ENCODE measurements at places on chromosomes 11 and 22.

DNA sequence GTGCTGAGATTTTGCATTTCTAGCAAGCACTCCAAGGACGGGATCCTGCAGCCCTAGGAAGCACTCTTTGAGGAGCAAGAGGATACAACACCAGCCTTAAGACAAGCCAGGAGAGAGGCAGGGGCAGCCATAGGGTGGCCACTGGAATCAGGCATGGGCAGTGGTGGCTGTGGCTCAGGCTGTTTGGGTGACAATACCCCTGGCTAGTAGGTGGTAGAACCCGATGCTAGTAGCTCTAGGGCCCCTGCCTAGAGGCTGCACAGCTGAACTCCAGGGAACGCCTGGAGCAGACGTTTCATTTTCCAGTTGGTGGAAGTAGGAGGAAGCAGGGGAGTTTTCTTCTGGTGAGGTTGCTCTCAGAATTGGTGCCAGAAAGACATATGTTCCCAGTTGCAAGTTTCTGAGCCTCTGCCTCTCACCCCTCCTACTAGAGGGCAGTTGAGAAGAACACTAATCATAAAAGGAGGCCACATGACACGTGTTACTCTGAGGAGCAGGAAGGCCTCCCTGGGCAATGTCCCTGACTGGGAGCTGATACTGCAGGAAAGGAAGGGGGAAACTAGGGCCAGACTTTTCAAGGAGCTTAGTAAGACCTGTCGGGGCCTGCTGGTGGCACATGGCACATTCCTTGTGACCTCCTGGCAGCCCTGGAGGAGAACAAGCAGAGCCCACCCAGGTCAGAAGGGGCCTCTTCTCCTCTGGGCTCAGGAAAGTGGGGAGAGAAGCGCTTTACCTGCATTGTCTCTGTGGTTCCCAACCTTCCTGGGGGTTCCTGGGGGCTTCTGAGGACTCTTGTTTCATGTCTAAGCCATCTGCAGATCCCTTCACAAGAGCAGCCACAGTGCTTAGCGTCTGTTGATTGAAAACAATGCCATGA, 56.6 kb upstream of the DRD2 start:
- no peak for DNase-seq

DNA sequence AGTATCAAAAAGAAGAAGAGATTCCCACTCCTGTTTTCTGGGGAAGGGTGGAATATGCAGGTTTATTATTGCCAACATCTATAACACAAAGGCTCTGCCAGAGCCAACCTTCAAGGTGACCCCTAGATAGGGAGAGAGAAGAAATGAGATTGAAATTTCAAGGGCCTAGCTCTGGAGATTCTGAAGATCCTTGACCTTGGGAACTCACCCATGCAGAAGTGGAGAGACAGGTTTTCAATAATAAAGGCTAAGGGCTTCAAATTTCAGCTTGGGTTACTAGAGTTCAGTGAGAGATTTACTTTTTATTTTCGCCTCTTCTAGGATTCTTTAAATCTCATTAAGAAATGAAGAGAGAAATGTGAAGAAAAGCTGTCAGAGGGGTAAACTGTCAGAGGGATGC, 98.4 kb downstream of the CD44 start:
- no peak for DNase-seq

DNA sequence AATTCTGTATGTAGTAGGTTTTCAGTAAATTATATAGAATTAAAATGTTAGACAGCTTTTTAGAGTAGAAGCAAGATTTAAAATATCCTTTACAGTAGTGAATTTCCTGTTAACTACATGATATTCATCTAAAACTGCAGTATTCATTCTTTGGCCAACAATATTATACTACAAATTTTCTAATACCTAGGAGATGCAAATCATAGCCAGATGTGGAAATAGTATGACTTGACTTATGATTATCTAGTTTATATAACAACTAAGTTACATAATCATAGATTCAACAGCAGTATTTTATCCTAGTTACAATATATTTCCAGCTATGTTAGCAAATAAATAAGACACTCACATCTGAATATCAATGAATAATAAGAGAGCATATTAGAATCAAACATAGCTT, 163.2 kb downstream of the MSANTD4 start:
- DNase-seq: no peak

DNA sequence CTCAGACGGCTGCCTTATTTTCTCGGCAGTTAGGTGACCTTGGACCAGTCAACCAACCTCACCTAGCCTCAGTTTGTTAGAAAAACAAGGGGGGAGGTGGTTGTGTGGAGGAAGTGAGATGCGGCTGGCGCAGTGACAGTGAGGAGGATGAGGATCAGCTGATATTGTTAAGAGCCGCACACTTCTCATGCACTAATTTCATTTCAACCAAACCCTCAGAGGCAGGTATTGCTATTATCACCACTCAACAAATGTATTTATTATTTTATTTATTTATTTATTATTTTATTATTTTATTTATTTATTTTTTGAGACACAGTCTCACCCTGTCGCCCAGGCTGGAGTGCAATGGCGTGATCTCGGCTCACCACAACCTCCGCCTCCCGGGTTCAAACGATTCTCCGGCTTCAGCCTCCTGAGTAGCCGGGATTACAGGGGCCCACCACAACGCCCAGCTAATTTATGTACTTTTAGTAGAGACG, 2.1 kb downstream of the LGALS1 start:
- DNase-seq: no peak

- no peak for DNase-seq
Observed at GRCh38 chr11:112318184-112318591, 57.5 kb upstream of the PLET1 start.

- no peak for DNase-seq
Observed at GRCh38 chr22:47161631-47162030, 399.2 kb downstream of the TBC1D22A start.

DNA sequence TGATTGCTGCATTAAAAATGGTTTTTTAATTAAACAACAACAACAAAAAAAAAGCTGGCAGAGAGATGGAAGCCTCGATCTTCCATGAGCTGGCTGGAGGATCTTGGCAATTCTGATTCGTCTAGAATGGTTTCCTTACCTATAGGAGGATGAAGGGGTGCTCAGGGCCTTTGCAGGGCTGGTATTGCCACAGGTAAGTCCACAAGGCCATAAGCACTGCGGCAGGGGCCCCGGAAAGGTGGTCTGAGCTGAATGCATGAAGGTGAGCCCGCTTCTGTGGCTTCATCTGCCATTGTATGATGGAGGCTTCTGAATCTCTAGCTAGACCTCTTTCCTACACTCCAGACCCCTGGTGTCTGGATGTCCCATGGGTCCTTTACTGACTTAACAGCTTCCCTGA, 101.5 kb downstream of the TSPAN18 start:
- no peak for DNase-seq

DNA sequence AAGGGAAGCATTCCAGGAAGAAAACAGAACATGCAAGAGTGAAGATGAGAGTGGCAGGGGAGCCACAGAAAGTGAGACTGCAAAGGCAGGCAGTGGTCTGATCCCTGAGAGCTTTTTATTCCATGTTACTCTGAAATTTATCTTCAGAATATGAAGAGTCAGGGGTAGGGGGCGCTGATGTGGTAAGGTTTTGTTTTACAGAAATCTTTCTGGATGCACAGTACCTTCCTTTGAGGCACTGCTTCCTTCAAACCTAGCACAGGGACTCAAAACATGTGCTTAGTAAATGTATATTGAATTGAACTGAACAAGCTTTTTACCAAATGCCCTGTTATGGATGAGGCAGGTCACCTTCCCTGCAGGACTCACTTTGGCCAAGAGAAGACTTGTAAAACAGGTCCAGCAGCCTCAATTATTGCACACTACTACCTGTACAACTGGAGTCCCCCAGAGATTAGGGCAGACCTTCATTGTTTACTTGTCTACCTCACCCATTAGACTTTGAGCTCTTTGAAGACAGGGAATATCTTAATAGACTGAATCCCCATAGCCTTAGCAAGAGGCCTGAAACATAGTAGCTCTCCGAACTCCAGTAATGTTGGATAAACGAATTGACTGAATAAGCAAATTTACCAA, 2.2 kb downstream of the PAK1 start:
- no peak for DNase-seq

DNA sequence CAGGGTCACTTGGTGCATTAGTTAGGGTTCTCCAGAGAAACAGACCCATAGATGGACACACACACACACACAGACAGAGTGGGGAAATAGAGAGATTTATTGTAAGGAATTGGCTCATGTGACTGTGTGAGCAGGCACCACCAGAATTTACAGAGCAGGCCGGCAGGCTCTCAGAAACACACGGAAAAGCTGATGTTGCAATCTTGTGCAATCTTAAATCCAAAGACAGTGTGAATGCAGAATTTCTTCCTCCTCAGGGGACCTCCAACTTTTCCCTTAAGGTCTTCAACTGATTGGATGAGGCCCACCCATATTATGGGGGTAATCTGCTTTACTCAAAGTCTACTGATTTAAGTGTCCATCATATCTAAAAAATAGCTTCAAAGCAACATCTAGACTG, 49.8 kb downstream of the APIP start:
- no peak for DNase-seq

DNA sequence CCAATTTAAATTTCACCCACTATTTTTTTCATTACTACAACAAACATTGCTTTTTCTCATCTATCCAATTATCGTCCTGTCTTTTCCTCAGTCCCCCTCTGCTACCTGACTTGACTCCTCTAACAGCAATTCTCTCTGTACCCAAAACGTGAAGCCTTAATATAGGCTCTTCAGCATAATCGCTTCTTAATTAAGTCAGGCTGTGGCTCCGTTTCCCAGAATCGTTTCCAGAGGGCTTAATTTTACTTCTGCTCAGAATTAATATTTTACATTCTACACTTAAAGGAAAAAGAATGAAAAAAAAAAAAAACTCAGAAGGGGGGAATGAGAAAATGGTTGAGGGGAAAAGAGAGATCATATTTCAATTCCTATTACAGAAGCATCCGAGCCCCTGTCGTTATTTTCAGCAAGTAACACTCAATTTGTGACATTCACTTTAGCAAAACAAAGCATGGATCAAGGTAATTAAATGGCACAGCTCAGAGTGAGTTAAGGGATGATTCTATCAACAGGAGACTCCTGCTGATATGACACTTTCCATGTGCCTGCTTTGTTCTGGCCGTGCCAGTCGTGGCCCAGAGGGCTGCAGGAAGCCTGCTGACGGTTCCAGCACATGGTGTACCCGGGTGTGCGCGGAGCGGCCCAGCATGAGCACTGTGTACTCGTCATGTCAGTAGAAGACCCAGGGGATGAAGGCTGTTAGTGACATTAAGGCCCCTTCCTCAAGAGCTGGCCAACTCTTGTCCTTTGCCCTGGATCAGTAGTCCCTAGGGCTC, 272.5 kb downstream of the NTM start:
- no peak for DNase-seq

GRCh38 chr11:104001561-104002056, 34.8 kb upstream of the DDI1 start:
- DNase-seq: no peak

DNA sequence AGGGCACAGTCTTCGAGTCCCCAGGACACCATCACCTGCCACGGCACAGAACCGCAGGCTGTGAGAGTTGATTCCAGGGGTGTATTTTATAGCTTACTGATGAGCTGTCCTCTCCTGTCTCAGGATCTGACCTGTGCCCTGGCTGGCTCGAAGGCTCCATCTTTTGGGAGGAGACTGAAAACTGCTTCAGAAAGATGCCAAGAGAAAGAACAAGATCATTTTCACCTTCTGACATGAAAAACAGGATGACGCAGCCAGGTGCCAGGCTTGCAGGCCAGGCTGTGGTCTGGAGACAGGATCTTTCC, 2.2 kb downstream of the MRGPRD start:
- DNase-seq: no peak

DNA sequence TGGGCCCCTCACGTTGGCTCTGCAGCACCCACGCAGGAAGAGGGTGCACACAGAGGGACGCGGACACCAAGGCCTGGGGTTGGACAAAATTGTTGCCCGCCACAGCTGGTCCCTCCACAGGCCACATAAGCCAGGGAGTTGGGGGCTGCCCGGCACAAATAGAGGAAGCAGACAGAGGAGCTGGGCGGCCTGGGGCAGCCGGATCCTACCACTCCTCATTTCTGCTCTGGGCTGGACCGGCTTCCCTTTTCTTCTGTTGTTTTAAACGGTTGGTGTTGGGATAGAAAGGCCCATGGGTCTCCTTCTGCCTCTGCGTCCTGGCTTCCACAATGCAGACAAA, 36.4 kb upstream of the LINC01488 start:
- no peak for DNase-seq

GRCh38 chr22:35065796-35066218, at the start of gene ISX:
Gene ISX, plus strand, starts transcription at chr22:35066158. Its CDS starts 930 bp downstream, at chr22:35067088.
- no peak for DNase-seq

DNA sequence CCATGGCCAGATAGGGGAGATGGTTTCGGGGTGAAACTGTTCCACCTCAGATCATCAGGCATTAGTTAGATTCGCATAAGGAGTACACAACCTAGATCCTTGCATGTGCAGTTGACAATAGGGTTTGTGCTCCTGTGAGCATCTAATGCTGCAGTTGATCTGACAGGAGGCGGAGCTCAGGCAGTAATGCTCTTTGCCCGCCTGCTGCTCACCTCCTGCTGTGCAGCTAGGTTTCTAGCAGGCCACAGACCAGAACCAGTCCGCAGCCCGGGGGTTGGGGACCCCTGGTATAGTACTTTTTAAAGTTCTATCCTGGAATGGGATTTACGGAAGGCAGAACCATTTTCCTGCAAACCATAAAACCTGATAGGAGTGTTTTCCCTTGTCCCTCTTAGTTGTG, 54.6 kb downstream of the POLD3 start:
- no peak for DNase-seq

GRCh38 chr22:43482318-43482625, 70.5 kb downstream of the MPPED1 start:
- DNase-seq: no peak

DNA sequence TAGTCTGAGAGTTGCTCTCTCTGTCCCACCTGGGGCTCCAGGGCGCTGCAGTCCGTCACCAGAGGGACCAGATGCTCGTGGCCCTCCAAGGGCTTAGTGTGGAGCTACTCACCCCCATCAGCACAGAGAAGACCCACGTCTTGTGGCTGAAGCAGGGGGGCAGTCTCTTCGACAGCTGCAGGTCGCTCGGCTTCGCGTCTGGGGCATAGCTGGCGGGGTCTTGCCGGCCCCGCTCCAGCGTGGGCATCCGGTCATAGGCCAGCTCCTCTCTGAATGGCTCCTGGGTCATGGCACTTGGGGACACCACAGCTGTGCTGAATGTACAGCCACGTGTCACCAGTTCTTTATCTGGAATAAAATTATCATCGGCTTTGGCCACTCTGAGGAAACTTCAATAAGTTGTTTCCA, 608 bp downstream of the MLC1 start:
- DNase-seq: no peak

- DNase-seq: no peak
Observed at GRCh38 chr11:35304386-35304775, 115.0 kb downstream of the SLC1A2 start.

Measured in right hindlimb (tissue), 1 donor.